ENCODE measurements at places on chromosomes 6 and 20.

DNA sequence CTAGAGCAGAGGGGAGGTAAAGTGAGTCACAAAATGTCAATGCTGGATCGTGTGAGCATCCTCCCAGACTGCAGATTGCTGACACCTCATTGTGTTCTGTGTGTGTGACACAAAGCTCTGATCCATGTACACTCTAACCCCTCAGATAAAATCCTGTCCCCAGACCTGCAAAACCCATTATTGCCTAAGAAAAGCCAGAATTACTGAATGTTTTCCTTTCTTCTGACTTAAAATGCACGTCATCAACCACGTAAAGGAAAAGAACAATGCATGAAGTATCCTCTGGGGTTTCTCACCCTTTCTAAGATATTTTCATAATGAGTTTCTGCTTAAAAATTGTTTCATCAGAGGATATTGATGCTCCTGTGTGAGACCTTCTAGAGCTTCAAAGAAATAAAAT, 218.0 kb upstream of the PREP start:
- no peak for DNase-seq

GRCh38 chr20:63121749-63122405, 94.1 kb downstream of the YTHDF1 start:
- no peak for DNase-seq

DNA sequence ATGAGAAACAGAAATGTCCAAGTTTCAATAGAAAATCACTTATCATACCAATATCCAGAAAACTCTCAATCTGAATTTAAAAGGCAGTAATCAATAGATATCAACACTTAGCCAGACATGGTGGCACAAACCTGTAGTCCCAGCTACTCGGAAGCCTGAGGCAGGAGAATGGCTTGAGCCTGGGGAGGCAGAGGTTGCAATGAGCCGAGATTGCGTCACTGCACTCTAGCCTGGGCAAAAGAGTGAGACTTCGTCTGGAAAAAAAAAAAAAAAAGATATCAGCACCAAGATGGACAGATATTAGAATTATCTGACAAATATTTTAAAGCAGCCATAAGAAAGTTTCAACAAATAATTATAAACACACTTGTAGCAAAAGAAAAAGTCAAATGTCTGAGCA, 47.0 kb downstream of the TCP11 start:
- no peak for DNase-seq

DNA sequence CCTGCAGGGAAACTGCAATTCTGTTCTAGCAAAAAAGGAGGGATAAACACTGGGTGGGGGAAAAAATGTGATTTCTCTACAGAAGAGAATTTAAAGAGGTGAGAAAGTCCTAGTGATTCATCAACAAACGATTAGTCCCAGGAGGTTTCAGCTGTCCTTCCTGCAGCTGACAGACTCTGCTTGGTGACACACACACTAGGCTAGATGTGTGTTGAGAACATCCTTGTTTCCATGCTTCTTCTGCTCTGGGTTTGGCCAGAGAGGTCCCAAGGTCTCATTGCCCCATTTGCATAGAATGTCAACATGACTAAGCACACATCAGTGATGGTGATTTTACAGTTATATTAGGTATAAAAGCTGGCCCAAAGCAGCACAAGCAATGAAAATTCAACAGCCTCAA, 258.3 kb downstream of the NFATC2 start:
- DNase-seq = no peak

- peak; percentile 47 for DNase-seq
Measured at GRCh38 chr6:35139924-35140638, 1.1 kb downstream of the TCP11 start.

- DNase-seq = no peak
Measured at GRCh38 chr20:47557218-47557617, 55.5 kb downstream of the NCOA3 start.

- no peak for DNase-seq
Measured at GRCh38 chr6:149503276-149503675, 18.5 kb upstream of the ZC3H12D start.

GRCh38 chr20:41234546-41234945, 83.0 kb downstream of the ZHX3 start:
- DNase-seq = no peak

GRCh38 chr6:94071835-94072234, 652.5 kb upstream of the EPHA7 start:
- DNase-seq = no peak

GRCh38 chr6:150492507-150492906, 107.2 kb upstream of the PLEKHG1 start:
- no peak for DNase-seq

DNA sequence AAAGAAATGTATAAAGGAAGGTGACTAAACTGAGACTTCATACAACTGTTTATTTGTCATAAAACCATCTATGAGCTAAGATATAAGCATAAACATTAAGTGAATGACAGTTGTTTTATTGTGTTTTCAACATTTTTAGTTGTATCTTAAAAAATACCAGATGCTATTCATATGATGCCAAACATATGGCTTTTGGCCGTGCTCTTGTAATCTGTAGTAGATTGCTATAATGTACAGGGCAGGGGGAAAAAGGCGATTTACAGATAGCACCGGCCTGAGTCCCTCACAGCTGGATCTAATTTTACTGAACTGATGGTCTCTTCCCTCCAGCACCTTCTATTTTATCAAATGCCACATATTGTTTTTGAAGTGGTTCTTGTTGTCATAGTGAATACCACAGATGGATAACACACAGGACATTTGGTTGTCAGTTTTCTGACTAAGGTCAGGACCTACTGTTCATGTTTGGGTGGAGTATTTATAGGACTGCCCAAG, 48.2 kb downstream of the CENPW start:
- DNase-seq = no peak

GRCh38 chr6:144349690-144350527, 64.8 kb downstream of the UTRN start:
- DNase-seq = no peak

DNA sequence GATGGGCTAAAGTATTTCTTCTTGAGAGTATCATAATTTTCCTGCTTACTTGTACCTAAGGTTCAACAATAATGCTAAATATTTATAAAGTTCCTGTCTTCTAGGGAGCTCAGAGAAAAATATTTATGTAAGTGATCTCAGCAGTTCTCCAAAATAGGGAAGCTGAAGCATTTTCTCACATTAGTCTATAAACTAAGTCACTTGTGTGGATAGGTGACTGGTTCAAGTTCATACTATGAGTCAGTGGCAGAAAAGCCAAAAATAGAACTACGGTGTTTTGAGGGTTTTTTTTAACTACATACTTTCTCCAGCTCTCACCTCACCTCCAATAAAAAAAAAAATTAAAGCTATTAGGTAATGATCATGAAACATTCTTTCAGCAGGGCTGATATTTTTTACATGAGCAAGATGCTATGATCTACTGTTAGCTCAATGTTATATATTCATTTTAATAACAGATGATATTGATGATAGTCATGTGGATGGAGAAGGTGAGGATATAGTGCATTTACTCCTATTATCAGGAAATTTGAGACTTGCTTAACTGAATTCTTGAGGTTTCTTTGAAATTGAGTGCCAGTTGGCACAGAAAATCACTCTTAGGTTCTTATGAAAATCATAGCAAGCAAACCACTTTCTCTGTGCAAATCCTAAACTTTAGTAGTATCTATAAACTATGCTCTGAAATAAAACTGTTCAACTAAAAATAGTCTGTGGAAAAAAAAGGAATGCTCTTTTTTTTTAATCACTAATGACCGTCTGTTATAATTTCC, 4.1 kb upstream of the MOXD1 start:
- DNase-seq = no peak

GRCh38 chr6:52361414-52361944, 472 bp upstream of the PAQR8 start:
- DNase-seq = peak; percentile 46

- DNase-seq = no peak
Measured at GRCh38 chr6:45640081-45640491, 262.4 kb upstream of the SUPT3H start.

- no peak for DNase-seq
Measured at GRCh38 chr6:170004585-170005210, 253.3 kb downstream of the ERMARD start.

DNA sequence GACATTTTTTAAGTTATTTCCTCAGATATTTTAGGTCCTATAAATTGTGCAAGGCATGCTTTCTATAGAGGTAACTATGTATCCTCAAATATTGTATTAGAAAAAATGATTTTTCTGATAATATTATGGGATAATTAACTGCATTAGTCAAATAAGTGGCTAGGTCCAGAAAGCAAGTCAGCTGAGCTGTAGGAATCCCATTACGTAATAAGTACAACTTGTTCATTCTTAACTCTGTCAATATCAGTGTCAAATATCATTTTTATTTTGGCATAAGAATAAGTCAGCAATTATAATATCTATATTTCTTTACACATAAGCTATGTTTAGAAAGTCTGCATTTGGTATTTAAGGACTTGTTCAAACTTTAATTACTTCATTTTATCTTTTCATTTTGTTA, 830.9 kb upstream of the GJE1 start:
- no peak for DNase-seq

- no peak for DNase-seq
Measured at GRCh38 chr6:17057322-17057721, 44.5 kb upstream of the STMND1 start.

- no peak for DNase-seq
Measured at GRCh38 chr6:44269921-44270525, at the start of gene TMEM151B. Gene TMEM151B (plus strand): TSS chr6:44270450. CDS start chr6:44270743, 293 bp downstream.

- DNase-seq = peak; percentile 35
Measured at GRCh38 chr6:118650582-118651281, 659 bp downstream of the CEP85L start.

All from germinal center (tissue), 1 donor.